ENCODE measurements at places on chromosomes 11 and 22.
A peak's percentile ranks its signal among the peaks of the same experiment; 100 is the strongest.

DNA sequence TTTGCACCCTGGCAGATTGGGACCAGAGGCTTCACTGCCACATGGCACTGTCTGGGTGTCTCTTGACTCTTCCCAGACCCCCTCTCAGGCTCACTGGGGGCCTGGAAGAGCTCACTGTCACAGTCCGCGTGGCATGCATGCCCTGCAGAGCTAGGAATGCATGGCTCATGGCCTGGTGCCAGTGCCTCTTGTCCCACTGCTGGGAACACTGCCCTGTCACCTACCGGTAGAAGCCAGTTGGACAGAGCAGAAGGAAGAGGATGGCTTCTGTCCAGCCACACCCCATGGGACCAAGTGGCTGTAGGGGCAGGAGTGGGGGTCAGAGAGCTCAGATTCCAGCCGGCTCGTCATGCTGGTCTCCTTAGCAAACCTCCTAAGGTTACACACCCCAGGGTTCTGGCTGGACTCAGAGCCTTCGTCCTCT, 29.7 kb downstream of the MB start:
- DNase-seq = no peak

DNA sequence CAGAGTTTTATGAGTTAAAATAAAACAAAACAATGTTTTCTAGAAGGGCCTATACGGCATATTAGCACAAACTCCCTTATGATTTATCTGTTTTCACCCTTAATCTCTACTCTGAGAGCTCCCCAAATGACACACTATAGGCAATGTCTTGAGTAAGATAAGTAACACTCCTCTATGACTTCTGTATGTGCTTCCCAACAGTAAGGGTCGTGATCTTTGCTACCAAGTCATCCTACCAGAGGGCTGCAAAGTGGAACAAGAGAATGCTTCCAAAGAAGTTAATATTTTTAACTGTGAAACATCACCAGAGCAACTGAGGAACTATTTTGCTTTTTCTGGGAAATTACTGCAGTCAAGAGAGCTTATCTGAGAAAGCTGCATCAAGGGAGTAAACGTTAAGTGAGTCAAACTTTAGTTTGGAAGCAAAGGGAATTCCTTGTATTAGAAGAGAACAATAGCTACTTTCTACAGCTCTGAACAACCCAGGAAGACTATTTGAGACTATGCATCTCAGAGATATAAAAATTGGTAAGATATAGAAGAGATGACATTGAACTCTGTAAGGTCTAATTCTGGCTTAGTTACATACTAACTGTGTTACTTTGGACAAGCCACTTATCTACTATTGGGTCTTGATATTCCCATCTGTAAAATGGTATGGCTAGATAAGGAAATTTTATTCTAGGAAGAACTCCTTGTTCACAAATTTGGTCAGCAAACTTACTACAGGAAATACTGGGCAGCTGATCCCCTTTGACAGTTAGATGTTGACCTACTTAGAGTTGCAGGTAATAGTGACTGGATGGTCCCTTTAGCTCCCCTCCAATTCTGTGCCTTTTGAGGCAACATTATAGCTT, 43.7 kb upstream of the CCDC34 start:
- no peak for DNase-seq

DNA sequence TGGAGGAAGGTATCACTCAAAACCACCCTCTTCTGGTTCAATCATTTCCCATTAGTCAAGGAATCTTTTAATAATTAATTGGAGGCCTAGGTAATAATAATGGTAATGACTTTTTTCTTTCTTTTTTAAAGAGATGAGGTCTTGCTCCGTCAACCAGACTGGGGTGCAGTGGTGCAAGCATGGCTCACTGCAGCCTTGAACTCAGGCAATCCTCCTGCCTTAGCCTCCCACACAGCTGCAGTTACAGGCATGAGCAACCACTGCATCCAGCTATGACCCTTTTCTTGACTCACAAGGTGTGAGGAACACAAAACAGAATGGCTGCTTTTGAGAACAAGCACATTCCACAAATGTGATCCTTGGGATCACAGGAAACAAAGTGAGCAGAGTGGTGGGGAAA, 3.6 kb downstream of the POLDIP3 start:
- DNase-seq = no peak

DNA sequence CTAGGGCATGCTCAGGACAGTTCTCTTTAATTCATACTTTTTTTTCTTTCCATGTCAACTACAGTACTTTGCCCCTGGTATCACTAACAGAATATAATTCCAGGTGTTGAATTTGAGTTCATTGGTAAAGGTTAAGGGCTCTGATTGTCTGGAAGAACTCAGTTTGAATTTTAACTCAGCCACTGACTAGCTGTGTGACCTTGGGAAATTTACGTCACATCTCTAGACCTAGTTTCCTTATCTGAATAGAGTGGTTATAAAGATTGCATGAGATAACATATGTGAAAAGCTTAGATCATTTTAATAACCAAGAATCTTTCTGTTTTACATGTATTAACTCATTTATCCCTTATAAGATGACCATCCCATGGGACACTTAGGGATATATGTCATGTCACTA, 15.8 kb upstream of the ZC3H12C start:
- DNase-seq = no peak

DNA sequence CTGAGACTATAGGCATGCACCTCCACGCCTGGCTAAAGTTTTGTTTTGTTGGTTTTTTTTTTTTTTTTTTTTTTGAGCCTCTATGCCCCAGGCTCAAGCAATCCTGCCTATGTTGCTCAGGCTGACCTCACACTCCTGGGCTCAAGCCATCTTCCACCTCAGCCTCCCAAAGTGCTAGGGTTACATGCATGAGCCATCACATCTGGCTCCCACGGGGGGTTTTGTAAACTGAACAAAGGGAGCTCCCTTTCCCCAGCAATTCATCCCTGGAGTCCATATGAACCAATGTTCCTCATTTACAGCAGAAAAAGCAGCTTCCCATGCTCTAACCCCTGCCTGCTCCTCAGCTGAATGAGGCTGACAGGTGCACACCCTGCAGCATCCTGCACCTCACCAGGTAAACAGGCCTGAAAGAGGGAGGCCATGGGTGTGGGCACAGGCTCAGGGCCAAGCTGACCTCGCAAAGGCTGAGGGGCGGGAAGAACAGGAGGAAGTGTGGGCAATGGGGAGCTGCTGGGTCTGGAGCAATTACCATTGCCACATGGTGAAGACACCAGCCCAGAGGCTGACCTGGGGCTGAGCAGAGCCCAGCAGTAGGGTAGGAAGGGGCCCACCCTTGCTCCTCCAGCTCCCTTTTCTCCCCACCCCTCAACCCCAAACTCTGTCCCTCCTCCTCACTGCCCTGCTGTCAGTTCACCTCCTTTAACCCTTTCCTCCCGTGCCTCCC, 58.2 kb downstream of the RBX1 start:
- DNase-seq = no peak

- DNase-seq = no peak
Observed at GRCh38 chr22:50298266-50298637, 9.2 kb downstream of the PLXNB2 start.

DNA sequence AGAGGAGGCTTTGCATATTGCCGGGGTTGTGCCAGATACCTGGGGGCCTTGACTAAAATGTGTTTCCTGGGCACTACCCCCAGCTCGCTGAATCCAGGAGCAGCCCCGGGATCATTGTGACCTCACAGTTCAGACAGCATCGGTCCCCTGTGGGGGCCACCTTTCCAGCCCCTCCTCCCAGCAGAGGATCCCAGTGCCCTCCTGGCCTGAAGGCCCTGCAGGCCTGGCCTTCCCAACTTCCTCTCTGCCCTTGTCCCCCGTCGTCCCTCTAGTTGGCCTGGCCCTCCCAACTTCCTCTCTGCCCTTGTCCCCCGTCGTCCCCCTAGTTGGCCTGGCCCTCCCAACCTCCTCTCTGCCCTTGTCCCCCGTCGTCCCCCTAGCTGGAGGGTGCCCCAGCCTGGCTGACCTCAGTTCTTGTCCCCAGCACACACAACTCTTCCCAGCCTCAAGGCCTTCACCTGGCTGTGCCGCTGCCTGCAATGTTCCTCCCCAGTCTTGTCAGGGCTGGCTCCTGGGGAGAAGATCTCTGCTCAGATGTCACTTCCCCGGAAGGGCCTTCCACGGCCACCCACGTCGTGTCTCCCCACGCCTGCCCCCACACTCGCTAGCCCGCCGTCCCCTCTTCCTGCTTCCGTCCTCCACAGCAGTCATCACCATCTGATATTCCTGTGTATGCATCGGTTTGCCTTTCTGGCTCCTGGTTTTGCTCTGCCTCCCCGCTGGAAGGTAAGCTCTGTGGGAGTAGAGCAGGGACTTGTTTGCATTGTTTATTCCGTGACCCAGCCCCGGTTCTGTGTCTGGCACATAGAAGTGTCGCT, 12.6 kb upstream of the ANO1 start:
- DNase-seq = no peak

DNA sequence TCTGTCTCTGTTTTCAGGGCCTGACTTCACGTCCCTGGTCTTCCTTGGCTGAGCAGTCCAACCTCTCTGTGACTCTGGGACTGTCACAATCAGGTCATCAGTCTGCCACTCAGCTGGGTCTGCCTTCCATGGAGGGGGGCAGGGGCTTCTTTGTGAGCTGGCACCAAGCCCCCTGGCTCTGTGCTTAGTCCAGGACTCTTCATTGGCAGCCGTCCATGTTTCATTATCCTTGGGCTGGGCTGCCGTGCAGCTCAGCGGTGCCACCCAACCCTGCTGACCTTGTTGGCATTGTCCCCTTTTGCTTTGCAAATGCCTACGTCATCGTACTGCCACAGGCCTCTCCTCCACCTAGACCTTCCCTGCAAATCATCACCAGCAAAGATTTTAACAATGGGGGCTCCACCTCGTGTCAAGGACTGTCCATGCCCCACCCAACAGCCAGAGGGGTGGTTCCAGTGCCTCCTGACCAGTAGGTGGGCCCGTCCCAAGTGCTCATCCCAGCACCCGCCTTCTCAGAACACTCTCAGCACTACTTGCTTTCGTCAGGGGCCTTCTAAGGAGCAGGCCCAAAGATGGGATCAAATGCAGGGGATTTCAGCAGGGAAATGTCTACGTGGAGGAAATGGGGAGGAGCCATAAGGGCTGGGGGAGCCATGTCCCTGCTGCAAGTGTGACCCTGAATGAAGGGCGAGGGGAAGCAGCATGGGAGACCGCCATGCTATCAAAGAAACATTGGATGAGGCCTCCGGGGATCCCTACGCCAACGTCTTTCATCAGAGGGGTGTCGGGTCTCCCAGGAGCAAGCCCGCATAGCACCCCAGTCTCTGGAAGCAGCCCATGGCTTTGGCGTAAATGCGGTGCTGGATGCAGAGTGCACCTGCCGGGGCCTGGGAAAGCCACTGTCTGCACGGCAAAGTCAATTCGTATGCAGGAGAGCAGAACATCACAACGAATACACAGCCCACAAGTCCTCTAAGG, 18.2 kb downstream of the KRTAP5-6 start:
- DNase-seq = no peak

DNA sequence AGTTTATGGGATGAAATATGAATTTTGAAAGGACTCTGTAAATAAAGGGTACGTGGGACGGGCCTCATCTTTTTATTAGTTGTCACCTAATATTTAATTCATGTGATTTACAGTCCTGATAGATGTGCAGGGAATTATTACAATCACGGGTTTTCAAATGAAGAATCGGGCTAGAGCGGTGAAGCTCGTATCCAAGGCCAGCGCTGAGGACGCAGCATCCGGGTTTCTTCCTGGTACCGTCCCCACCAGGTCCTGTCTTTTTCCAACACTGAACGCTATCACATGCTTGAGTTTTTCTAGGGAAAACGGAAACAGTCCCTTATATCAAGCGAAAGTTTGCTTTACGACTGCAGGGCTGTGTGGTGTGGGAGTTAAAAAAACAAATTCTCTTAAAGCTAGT, 787 bp downstream of the SMDT1 start:
- DNase-seq = peak; percentile 44

GRCh38 chr11:46047520-46047919, 73.7 kb downstream of the PHF21A start:
- no peak for DNase-seq

GRCh38 chr11:76683161-76684095, 12.9 kb upstream of the LRRC32 start:
- no peak for DNase-seq

DNA sequence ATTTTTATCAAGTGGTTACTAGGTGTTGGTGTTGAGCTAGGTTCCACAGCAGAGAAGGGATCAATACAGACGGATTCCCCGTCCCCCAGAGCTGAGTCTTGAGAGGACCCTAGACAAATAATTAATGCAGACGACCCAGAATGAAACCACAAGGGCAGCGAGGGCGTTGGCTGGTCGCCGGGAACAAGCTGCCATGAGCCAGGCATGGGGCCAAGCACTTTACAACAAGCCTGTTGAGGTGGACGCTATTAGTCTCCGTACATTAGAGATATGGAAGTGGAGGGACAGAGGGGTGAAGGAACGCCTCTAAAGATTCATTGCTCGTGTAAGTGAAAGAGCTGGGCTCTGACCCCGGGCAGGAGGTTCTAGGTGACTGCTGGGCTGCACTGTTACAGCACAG, 77.1 kb upstream of the EIF3D start:
- no peak for DNase-seq

DNA sequence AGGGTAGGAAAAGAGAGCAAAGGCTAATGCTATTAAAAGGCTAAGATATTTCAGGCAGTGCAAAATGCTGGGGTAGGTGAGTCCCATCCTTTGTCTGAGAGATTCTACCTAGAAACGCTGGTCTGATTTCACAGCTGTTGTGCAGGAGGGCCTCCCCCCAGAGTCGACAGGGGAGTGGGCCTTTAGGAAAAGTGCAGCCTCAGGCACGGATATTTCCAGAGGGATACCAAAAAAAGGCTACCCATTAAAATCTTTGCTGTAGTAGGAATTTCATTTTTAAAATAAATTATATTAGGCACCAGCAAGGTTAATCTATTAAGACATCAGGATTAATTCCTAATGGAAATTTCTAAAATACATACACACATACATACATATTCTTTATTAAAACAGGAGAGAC, 280.5 kb downstream of the OPCML start:
- DNase-seq = no peak

- no peak for DNase-seq
Observed at GRCh38 chr22:36741204-36741793, 34.6 kb downstream of the IFT27 start.

DNA sequence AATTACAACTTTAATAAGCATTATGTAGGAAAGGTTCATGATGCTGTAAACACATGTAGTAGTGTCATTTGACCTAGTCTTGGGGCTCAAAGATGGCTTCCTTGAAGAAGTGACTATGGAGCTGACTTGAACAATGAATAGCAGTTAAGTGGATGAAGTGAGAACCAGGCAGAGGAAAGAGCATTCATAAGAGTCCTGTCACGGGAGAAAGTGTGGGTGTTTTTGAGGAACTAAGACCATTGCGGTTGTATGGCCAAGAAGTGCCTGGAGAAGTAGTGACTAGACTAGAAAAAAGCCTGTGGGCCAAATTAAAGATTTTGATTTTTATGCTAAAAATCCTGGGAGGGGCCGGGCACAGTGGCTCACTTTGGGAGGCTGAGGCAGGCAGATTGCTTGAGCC, 7.2 kb upstream of the IL18BP start:
- DNase-seq = peak; percentile 14

GRCh38 chr22:42944409-42944808, 70.5 kb downstream of the PACSIN2 start:
- DNase-seq = no peak

DNA sequence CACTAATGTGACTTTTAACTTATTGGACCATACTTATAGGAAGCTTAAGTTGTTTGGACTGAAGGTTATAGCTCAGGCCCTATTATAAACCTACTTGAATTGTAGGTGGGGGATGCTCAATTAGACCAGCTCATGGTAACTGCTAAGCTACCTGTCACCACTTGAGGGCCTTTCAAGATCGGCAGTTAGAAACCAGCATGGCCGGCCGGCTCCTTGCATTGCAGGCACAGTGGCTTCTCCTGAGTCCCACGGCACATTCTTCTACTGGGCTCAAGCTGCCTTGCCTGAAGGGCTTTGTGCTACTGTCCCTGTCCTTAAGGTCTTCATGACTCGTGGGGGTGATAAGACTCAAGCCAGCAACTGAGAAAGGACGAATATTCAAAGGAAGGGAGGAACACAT, 70.8 kb downstream of the TBC1D22A start:
- no peak for DNase-seq

Measured in CD4-positive, alpha-beta T cell treated with Interleukin-17A for 1 hour (primary cell).